ENCODE measurements at places on chromosomes 16 and 17.

DNA sequence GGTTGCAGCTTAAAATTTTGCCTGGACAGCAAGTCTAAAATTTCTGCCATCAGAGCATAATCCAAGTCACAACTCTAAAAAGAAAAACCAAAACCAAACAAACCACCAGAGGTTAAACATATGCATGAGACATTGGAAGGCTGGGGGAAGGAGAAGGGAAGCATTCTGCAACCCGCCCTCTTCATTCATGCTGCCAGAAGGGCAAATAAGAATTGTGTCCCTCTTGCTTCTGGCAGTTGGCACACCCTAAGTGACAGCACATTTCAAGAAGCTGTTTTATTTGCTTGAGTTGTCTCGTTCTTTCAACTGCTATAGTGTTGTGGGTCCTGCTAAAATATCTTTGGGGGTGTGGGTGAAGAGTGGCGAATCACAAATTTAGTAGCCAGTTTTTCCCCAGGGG lies 99.6 kb downstream of the SKAP1 start:
- DNase-seq = no peak

- no peak for DNase-seq
These were observed 92.7 kb upstream of the CDH5 start for GRCh38 chr16:66273644-66274334.

GRCh38 chr17:33109336-33110072 lies 117.9 kb downstream of the SPACA3 start:
- DNase-seq = no peak

DNA sequence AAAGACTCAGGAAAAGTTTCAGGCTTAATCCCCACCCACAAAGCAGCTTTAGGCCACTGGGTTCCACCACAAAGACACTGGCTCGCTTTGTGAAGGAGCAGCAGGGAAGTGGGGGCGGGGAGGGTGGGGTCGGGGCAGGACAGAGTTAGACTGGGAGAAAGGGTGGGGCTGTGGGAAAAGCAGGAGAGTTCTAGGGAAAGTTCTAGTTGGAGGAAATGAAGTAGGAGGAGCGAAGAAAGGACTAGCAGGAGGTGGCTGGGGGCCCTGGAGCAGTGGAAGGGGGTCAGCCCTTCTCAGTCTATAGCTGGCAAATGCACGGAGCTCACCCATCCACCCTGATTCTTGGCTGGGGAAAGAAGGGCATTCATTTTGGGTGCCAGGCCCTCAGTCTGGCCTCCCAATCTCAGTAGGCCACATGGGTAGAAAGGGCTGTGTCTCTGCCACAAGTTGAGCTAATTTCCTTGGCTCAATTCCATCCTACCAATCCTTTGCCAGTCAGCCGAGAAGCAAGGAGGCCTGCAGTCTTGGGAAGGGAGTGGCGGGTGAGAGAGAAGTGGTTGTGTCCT lies 4.6 kb downstream of the INPP5K start:
- DNase-seq = no peak

DNA sequence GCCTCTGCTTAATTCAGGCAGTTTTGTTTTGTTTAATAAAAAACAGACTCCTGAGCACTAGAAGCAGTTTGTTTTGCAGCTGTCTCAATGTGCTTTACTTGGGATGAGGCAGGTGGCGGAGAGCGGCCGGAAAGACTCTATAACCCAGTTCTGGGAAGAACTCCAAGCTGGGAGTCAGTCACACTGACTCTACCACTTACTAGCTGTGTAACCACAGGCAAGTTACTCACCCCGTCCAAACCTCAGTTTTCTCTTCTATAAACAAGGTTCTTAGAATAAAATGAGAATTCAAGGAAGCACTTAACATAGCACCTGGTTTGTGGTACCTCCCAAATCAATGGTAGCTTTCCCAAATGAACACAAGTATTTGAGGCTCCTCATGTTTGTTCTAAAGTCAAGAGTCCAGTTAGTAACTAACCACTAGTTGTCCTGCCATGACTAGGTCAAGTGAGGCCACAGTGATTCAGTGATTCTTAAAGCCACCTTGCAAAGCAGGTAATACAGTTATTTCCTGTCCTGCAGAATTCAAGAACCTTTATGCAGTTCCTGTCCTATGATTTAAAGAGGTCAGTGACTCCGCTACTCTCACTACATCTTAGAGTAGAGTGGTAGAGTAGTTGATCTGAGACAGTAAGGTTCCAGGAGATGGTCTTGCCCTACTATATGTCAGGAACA lies 2.7 kb downstream of the TXNDC17 start:
- no peak for DNase-seq

- DNase-seq = no peak
These were observed 23.7 kb downstream of the CNGB1 start for GRCh38 chr16:57947261-57947660.

GRCh38 chr17:43025766-43026537 lies 921 bp downstream of the RND2 start:
- no peak for DNase-seq
